ENCODE measurements at places on chromosomes 11 and 22. TPM values are rescaled to one million over a fixed set of nuclear protein-coding genes. Genes with fewer than 3 reads are reported as not detected.

- no peak for DNase-seq
These were observed 310.2 kb downstream of the DLG2 start for GRCh38 chr11:85316967-85317366.

DNA sequence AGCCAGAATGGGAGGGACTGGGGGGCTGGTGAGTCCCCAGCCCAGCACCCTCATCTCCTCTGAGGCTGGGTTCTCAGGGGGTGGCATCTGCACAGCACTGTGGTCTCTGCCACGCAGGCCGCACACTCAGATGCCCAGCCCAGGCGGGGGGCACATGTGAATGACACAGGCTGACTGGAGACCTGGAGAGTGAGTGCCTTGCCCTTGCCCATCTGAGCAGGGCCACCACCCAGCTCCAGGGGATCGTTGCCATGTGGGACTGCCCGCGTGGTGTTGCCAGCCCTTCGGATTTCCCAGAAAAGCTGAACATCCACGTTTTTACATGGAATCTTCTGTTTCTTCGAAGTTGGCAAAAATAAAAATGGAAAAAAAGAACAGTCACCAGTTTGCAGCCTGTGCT is 18.9 kb downstream of the PRDM11 start:
- no peak for DNase-seq

Gene F2
- 0.71 TPM for total RNA-seq

Gene FIBIN
- total RNA-seq = not detected

Gene CEP164
- 21.5 TPM for total RNA-seq

Gene MIOX
- total RNA-seq = 1.9 TPM

Gene RPL27A
- 831 TPM for total RNA-seq

Gene MRGPRX4
- total RNA-seq = not detected

- peak; percentile 19 for DNase-seq
These were observed 55.0 kb upstream of the DEPDC7 start for GRCh38 chr11:32960553-32961164.

Gene YPEL1
- 0.75 TPM for total RNA-seq

Gene SCGB2A2
- not detected for total RNA-seq

GRCh38 chr11:113732092-113732491 is 26.0 kb upstream of the TMPRSS5 start:
- no peak for DNase-seq

- no peak for DNase-seq
These were observed 882.8 kb upstream of the ANO3 start for GRCh38 chr11:25449091-25449490.

Gene FGF4
- total RNA-seq = not detected

- DNase-seq = no peak
These were observed 56.8 kb downstream of the CD6 start for GRCh38 chr11:61028135-61028729.

Gene ZNF195
- total RNA-seq = 31.5 TPM

- no peak for DNase-seq
These were observed 2.0 kb downstream of the CREB3L1 start for GRCh38 chr11:46279126-46280099.

GRCh38 chr11:106001304-106002012 is 20.6 kb downstream of the MSANTD4 start:
- no peak for DNase-seq

DNA sequence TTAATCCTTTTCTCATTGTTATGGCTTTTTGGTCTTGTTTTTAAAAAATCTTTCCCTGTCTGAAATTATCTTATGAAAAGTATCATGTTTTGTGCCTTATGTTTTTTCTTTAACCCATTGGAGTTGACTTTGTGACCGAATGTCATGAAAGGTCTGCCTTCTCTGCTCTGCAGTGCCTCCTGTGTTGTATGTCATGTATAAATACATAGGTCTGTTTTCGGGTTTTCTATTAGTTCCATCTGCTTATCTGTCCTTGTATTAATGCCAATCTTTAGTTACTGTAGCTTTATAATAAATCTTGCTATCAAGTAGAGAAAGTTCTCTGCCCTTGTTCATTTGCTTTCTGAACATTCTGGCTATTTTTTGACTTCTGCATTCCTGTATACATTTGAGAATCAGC is 73.0 kb downstream of the ZBTB44 start:
- DNase-seq = no peak

Gene SEPTIN5
- total RNA-seq = 37.8 TPM

- no peak for DNase-seq
These were observed 108.2 kb downstream of the SIK3 start for GRCh38 chr11:116990061-116990473.

- DNase-seq = no peak
These were observed 100.4 kb downstream of the ARL14EP start for GRCh38 chr11:30423279-30423648.

Gene INS
- total RNA-seq = not detected

DNA sequence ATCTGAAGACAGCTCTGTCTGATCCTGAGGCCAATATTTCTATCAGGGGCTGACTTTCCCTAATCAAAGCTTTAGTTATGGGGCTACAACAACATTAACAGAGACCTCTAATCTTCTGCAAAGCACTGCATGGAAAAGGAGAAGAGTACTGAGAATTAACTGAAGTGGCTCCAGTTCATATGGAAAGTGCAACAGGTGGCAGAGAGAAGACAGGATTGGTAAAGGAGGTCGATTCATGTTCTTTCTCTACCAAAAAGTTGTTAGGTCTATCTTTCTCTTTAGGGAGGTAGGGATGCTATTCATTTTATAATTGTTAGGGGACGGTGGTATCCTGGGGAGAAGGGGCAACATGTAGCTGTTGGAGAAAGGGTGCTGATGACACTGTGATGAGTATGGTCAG is 232.7 kb upstream of the NARS2 start:
- DNase-seq = no peak

- no peak for DNase-seq
These were observed 2.7 kb downstream of the DRD2 start for GRCh38 chr11:113472471-113472870.

Gene SHISAL1
- total RNA-seq = 1.2 TPM

- DNase-seq = no peak
These were observed 2.8 kb downstream of the AAMDC start for GRCh38 chr11:77823775-77824174.

Gene SWAP70
- total RNA-seq = 12.0 TPM

GRCh38 chr22:22520020-22520656 is at the start of gene ZNF280A:
ZNF280A (minus strand) TSS chr22:22520270; CDS start chr22:22515630, 4,640 bp downstream.
- DNase-seq = peak; percentile 91

Gene OR51E2
- total RNA-seq = not detected

GRCh38 chr11:75355051-75355450 is 3.6 kb upstream of the ARRB1 start:
- peak; percentile 52 for DNase-seq

DNA sequence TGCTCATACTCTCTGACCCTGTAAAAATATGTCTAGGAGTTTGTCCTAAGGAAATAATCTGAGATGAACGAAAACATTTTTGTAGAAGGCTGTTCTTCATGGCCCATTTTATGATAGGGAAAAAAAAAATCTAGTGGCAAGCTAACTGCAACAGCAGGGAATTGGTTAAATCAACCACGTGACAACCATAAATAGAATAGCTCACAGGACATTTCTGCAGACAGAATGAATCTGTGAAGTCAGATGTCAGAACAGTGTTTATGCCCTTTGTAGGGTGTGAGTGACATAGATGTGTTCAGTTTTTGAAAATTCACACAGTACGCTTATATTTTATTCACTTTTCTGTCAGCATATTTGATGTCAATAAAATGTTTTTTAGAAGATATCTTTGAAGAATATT is 16.1 kb downstream of the ARHGAP1 start:
- DNase-seq = no peak

Gene MMP12
- not detected for total RNA-seq

DNA sequence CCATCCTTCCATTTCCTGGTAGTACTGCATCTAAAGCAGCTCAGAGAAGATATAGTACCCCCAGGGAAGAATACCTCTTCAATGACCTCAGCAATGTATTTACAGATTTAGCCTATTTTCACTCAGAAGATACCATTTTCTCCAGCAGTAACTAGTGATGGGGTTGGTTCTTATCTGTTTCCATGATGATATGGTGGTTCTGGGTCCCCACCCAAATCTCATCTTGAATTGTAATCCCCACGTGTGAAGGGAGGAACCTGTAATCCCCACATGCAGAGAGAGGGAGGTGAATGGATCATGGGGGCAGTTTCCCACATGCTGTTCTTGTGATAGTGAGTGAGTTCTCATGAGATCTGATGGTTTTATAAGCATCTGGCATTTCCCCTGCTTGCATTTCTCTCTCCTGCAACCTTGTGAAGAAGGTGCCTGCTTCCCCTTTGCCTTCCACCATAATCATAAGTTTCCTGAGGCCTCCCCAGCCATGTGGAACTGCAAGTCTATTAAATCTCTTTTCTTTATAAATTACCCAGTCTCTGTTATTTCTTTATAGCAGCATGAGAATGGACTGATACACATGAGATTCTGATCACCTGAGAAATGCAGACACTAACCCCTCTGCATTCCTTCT is 139.2 kb downstream of the CCDC81 start:
- no peak for DNase-seq

GRCh38 chr11:15485432-15485831 is 370.7 kb downstream of the INSC start:
- no peak for DNase-seq

Gene GLYAT
- not detected for total RNA-seq

- DNase-seq = no peak
These were observed 7.5 kb upstream of the WBP2NL start for GRCh38 chr22:41991111-41991510.

Gene MRGPRE
- total RNA-seq = not detected

DNA sequence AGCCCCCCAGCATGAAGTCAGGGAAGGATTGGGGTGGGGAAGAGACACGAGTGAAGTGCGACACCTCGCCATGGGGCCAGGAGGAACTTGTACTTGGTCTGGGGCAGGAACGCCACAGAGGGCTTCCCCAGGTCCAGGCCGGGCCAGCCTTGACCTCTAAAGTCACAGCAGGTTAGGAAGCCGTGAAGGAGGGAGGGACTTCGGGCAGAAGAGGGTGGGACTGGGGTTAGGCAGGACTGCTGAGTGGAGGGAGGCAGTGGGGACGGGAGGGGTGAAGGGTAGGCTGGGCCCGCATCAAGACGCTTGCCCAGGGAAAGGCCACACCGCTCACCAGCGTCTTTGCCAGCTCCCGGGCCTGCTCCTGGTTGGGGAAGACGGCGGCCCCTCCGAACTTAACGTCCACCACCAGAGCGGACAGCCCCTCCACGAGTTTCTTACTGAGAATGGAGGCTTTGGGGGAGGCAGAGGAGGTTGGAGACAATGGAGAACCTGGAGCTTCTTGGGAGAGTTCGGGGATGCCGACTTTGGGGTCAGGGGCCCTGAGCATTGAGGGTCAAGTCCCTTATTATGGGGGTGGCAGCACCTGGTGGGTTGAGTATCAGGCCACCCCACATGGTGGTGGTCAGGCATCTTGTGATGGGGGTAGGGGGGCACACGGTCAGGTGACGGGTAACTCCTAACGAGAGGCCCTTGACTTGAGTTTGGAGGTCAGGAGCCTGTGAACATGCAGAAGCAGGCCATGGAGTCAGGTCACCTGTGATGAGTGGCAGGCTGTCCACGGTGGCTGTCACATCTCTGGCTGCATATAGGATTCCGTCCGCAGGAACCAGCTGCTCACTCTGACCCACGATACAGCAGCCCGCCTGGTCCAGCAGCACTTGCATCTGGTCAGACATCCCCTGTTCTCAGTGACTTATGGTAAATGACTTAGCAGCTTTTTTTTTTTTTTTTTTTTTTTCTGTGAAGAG is 1.7 kb upstream of the SCO2 start:
- DNase-seq = peak; percentile 83

DNA sequence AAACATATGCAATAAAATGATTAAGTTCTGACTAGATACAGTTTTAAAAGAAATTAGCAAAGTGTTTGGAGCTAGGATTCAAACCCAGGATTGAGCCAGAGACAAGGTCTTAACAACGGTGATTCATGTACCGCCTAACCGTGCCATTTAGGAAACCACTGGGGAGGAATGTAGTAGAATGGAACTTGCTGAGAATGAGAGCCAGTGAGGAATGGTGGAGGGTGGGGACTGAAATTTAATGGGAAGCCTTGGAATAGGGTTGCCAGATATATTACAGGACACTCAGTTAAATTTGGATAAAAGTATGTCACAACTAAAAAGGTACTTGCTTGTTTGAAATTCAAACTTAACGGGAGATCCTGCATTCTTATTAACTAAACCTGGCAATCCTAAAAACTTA is 30.4 kb upstream of the TMEM86A start:
- no peak for DNase-seq

Gene SMIM35
- total RNA-seq = not detected

DNA sequence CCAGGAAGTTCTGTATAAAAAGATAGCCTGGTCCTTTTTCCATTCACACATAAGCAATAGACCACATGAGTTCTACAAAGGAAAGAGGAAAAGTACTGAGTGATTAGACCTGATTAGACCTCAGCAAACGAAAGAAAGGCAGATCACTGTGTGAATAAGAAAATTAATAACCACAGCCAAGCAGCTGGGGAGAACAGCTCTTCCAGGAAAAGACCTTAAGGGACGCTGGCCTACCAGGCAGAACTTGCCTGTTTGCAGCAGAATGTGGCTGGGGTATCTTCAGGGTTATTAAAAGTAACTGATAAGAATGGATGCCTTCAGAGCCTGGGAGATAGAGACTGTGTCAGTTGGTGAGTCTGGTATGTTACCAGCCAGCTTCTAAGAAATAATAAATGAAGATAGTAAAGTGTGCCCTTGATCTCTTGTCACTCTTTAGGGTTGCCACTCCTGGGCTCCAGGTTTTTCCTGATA is 172.9 kb downstream of the DBX1 start:
- DNase-seq = no peak

Gene MTCH2
- 17.6 TPM for total RNA-seq

DNA sequence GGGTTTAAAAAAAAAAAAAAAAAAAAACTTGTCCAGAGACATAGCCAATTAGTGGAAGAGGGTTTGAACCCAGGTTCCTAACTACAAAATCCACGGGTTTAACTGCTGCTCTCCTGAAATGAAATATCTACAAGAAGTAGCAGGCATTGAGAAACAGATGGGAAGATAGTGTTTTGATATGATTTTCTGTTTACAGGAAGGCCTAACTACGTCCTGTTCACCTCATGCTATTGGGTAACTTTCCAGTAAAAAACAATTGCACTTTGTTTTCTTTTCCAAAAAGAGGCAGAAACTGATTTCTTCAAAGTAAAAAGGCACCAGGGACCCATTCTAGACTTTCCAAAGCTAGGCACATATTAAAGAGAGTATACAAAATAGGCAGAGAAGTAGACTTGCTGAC is 5.9 kb upstream of the C11orf91 start:
- DNase-seq = no peak

Gene PDE3B
- total RNA-seq = 1.6 TPM

Gene SCGB1D2
- total RNA-seq = not detected

- DNase-seq = no peak
These were observed 888.9 kb downstream of the BRD1 start for GRCh38 chr22:48938741-48939140.

DNA sequence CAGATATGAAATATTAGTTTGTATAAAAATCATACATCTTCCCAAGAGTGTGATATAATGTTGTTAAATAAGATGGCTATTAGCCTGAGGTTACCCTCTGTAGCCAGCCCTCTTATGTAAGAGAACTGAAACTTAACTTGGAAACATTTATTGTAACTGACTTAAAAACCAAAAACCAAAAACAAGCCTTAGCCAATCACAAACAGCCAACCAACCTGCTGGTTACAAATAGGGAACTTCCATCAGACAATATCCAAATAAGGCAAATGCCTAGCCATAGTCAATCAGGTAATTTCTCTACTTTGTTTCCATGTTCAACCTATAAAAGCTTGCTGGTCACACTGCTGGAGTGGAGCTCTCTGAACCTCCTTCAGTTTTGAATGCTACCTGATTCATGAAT is 14.1 kb downstream of the KBTBD3 start:
- no peak for DNase-seq

GRCh38 chr11:16357775-16358174 is 1.4 kb upstream of the SOX6 start:
- DNase-seq = no peak
